Endothelial cell (in vitro differentiated cells): ENCODE measurements at places on chromosomes 5 and 9.

GRCh38 chr9:36969216-36969771 is 64.8 kb downstream of the PAX5 start:
- DNase-seq: no peak

- DNase-seq: peak; percentile 1
Observed at GRCh38 chr5:1732945-1733344, 66.7 kb downstream of the MRPL36 start.

DNA sequence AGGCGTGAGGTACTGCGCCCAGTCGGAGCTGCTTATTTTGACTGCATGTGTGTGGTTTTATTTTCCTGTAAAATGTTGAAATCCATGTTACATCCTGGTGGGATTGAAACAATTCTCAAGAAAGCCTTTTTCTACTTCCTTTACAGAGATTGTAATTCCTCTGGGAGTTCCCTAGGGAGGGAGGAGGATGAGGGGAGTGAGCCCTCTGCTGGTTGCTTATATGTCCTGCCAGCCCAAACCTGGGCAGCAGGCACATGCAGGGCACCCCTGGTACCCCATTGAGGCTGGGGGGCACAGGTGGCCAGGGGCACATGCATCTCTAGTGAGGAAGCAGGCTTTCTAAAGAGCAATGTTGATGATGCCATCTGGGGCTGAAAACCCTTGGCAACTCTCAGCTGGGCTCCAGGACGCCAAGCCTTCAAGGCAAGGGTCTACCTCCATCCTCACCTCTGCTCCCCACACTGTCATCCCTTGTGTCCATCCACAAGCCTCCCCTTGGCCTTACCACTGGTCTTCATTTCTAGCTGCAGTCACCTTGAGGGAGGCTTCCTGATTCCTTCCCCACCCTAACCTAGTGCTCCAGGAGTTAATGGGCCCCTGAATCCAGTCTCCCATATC is 84.7 kb upstream of the TNFSF8 start:
- DNase-seq: peak; percentile 62

DNA sequence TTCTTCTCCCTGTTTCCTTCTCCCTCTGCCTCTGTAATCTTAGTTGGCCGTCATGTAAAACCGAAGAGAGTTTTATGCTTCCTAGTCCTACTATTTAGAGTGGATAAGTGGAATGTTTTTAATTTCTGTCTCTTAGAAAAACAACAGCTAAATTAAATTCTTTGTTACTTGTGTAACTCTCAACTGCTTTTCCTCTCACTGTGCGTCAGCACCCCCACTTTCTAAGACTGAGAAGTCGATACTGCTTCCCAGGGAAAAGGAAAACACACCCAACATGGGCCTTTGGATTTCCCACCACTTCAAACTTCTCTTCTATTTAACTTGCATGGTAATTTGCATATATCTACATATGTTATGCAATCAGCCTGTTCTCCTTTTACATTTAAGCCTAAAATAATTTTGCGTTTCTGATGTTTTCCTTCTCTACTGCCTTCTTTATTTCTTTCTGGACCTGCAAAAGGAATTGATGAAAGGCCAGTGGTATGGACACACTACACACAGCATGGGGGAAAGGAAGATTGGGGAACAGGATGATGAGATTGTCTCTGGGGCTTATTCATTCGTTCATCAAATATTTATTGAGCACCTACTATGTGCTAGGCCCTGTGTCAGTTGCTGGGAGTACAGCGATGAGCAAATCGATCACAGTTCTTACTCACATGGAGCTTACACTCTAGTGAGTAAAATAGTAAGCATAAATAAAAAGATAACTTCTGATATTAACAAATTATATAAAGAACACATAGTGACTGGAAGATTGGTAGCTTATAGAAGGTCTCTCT is 52.5 kb upstream of the CTNNA1 start:
- DNase-seq: no peak

DNA sequence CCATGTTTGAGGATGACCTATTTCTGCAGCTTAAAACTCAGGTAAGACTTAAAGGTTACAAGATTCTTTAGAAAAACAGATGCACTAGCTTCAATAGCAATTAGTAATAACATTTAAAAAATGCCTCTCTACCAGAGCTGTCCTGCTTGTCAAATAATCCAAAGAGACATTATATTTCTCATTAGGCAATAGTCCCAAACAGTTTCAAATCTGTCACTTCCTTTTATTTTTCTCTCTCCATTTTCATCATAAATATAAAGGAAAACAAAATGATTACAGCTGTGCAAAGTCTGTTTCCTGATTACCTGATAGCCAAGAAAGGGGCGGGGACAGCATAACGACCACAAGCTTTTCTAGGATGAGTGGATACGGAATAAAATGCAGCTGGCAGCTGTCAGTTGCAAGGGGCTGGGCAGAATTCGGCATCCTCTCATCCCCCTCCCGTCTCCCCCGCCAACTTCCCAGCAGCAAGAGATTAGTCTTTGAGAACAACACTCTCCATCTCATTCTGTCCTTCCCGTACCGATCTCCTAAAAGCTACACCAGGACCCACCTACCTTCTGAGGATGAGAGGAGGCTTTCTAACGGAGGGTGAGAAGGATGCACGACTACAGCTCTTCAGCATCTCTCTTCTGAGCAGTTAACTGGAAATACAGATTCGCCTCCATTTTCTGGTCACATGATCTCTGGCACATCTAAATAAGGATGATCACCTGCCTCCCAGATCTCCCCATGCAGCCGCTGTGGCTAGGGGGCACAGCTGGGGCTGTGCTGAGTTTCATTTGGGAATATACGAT is 72.5 kb upstream of the PCA3 start:
- DNase-seq: no peak

DNA sequence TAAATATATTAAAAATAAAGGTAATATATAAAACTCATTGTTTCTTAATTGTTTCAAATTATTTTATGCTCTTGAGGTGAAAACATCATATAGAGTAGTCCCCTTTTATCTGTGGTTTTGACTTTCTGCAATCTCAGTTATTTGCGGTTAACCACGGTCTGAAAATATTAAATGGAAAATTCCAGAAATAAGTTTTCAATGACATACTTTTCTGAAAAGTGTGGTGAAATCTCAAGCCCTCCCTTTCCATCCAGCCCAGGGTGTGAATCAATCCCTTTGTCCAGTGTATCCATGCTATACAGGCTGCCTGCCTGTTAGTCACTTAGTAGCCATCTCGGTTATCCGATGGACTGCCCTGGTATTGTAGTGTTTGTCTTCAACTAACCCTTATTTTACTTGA is 546.7 kb upstream of the DMAC1 start:
- no peak for DNase-seq

DNA sequence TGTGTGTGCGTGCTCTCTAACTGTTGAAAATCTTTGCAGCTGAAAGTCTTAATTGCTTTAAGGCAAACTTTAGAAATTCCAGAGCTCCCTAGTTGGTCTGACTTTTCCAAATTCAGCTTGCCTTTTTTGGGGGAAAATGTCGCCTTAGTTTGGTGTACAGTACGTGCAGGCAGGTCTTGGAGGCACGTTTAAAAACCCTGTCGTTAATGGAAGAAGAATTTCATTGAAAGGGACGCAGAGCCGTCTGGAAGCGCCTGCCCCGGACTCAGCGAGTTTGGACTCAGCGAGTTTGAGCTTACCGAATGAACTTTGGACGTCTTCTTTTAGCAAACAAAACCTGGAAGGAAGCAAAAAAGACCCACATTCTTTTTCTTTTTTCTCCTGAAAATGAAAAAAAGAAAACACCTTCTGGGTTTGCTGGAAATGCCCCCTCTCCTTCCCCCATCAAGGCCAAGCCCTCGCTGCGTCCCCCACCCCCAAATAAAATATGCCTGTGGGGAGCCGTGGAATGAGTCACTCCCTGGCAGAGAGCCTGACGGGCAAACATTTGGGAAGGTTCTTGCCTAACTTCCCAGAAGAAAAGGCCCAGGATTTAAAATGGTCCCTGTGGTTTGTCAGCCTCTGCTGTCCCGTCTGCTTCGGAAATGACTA is 1.5 kb downstream of the NEK6 start:
- DNase-seq: no peak

DNA sequence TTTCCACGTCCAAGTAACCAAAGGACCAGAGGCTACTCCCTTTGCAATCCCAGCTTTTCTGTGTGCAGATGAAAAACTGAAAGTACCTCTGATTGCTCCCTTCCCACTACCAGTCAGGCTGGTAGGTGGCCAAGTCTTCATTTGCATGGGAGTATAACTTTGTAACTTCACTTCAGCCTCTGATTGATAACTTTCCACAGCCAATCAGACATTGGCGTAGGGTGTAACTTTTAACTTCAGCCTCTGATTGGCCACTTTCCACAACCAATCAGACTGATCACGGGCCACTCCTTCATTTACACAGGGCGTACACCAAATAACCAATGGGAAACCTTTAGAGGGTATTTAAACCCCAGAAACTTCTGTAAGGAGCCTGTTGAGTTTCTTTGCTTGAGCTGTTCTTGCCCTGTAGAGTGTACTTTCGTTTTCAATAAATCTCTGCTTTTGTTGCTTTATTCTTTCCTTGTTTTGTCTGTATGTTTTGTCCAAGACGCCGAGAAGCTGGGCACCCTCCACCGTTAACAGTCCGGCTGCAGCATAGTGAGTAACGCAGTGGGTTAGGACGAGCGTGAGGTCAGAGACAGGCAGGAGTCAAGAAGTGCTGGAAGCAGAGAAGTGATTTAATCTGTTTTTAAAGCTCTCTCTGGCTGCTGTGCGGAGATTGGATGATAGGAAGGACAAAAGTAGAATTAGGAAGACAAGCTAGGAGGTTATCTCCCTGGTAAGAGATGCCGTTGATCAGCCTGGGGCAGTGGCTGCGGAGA is 3.5 kb upstream of the EXOSC2 start:
- DNase-seq: no peak

GRCh38 chr5:60699288-60699608 is 718 bp downstream of the DEPDC1B start:
- no peak for DNase-seq
